Left cardiac atrium (tissue), 4 donors: ENCODE measurements at places on chromosomes 3 and 15. TPM values are rescaled to one million over a fixed set of nuclear protein-coding genes. Genes with fewer than 3 reads are reported as not detected.

TMCO5A gene
- not detected for total RNA-seq

RCCD1 gene
- 10.6 TPM for total RNA-seq

VEPH1 gene
- total RNA-seq, result 0.56 TPM

MITF gene
- 35.2 TPM for total RNA-seq

- DNase-seq, result no peak
Observed at GRCh38 chr3:51057121-51057520, 328.0 kb upstream of the MANF start.

- no peak for DNase-seq
Observed at GRCh38 chr3:185150561-185150960, 2.3 kb downstream of the C3orf70 start.

- no peak for DNase-seq
Observed at GRCh38 chr3:32186876-32187275, 51.6 kb upstream of the CMTM8 start.

- DNase-seq, result no peak
Observed at GRCh38 chr3:435161-435560, 238.6 kb downstream of the CHL1 start.

GRCh38 chr3:11238060-11238459 is 34.1 kb upstream of the ATG7 start:
- DNase-seq, result no peak

GRCh38 chr15:89004726-89005030 is 83.6 kb upstream of the ABHD2 start:
- DNase-seq, result no peak

GRCh38 chr3:170137986-170138385 is 43.5 kb downstream of the PHC3 start:
- peak; percentile 26 for DNase-seq
